ENCODE measurements at places on chromosomes 7 and 10.

GRCh38 chr10:14296065-14296709, 34.5 kb downstream of the FRMD4A start:
- DNase-seq, result no peak

- no peak for DNase-seq
These were observed 8.7 kb upstream of the KCP start for GRCh38 chr7:128919241-128919640.

DNA sequence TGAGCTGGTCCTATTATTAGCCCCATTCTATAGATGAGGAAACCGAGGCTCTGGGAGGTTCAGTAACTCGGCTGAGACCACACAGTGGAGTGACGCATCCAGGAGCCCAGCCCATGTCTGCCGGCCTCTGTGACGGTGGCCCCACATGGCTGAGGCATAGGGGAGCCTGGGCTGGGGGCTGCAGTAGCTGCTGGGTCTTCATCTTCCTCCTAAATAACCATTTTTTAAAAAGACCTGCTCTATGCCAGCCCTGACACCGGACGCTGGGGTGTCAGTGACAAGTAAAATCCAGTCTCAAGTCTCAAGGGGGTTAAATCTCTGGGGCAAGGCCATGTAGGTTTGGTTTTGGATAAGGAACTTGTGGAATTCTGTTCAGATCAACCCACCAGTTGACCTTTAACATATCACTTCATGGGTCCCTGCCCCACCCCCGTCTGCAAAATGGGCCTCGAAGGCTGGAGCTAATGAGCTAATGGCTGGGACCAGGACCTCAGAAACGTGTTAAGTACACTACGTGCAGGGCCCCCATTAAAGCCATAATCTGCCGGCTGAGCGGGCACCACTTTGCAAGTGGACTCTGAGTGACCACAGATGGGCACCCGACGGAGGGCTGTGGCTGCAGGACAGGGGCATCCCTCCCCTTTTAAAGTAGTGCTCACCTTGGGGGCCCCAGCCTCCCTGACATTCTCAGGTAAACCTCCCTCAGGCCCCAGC, 136.5 kb upstream of the UNC5B start:
- no peak for DNase-seq

DNA sequence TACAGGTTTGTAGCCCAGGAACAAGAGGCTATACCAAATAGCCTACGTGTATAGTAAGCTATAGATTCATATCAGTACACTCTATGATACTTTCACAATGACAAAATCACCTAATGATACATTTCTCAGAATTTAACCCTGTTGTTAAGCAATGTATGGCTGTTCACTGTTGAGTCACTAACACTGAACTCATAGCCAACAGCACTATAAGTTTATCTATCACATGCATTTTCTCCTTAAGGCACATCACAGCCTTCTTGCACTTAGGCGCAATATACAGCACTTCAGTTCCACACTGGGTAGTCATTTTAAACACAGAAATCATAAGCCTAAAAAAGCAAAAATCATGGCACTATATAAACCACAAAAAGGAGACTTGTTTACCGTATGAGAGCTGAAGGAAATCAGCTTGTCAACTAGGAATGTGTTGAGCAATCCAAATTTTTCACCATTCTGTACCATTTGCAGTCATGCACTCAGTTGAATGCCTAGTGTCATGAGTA, 45.6 kb downstream of the ZNF438 start:
- DNase-seq, result no peak

- DNase-seq, result no peak
These were observed at the start of gene GPR85 for GRCh38 chr7:113086431-113086888. Gene GPR85 (minus strand): TSS chr7:113086827. CDS start chr7:113084721, 2,106 bp downstream.

GRCh38 chr7:132065989-132066603, 509.7 kb upstream of the PODXL start:
- DNase-seq, result no peak

All from T-helper 9 cell (primary cell).